Body of pancreas (tissue), 4 donors: ENCODE measurements at places on chromosomes 2 and 18.

GRCh38 chr18:80115035-80115434 lies 6.0 kb downstream of the ADNP2 start:
- no peak overlapping the region for H3K4me3 ChIP-seq
- peaks cover 2% of the 10 kb centered on the region for H3K36me3 ChIP-seq
- H3K4me1 ChIP-seq: peaks cover 22% of the 10 kb centered on the region
- DNase-seq: no peak
- H3K27me3 ChIP-seq: no peaks in the 10 kb centered on the region
- no peak overlapping the region for H3K27ac ChIP-seq

DNA sequence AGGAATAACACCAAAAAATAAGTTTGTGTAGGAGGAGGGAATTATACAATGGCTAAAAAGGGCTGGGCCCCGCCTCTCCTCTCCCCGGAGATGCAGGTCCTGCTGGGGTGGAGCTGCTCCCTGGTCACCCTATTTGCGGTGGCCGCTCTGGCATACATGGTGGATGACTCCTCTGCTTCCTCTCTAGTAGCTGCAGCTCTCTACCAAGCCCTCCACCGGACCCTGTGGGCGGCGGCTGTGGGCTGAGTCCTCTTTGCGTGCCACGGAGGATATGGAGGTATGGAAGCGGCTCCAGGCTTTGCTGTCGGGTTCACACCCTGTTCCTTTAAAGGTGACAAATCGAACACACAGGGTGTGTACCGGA lies 77.1 kb upstream of the SEC11C start:
- no peak overlapping the region for H3K4me3 ChIP-seq
- H3K27ac ChIP-seq: no peak overlapping the region
- DNase-seq: no peak
- no peaks in the 10 kb centered on the region for H3K36me3 ChIP-seq
- no peaks in the 10 kb centered on the region for H3K4me1 ChIP-seq

DNA sequence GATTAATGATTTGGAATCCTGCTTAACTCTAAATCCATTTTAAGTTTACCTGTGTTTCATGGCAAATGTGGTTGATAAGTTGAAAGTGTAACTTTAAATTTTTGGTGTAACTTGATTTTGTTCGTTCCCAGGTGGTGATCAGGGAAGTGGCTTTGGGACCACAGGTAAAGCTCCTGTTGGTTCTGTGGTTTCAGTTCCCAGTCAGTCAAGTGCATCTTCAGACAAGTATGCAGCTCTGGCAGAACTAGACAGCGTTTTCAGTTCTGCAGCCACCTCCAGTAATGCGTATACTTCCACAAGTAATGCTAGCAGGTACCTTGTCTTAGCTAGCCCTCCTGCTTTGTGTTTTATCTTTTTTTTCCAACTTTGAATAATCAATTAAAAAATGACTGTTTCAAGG lies 62.8 kb downstream of the AGFG1 start:
- H3K36me3 ChIP-seq: peaks cover 13% of the 10 kb centered on the region
- DNase-seq: no peak
- no peak overlapping the region for H3K27ac ChIP-seq
- no peak overlapping the region for H3K4me3 ChIP-seq
- no peaks in the 10 kb centered on the region for H3K27me3 ChIP-seq

DNA sequence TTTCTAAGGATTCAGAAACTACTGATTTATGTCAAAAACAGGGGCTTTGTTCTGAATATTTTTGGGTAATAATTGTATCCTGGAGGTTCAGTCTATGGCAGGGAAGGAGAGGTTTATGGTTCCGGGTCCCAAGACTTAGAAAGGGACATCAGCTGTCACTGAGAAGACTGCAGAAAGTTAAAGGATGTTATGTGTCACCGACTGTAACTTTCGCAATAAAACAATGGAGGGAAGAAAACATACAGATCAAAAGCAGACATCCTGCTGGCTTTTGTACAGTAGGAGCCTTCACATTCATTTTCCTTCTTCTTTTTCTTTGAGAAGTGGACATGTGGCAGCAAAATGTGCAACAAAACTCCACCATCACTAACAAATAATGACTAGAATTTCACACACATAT lies 900.7 kb upstream of the SOX11 start:
- no peaks in the 10 kb centered on the region for H3K4me1 ChIP-seq
- H3K27me3 ChIP-seq: no peaks in the 10 kb centered on the region

DNA sequence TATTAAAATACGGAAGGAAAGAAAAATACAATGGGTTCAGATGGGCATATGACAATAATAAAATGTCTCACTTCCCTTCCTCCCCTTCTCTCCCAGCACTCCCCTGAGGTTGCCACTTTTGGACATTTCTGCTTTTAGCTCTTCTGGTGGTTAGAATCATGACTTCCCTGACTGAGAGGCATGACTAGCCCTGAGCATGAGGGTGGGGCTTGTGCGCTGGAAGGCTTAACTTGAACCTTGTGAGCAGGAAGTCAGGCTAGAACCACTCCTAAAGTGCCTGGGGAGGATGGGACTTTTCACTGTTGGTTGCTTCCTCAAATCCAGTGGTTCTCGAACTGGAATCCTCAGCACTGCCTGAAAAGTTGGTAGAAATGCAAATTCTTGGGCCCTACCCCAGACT lies 19.7 kb upstream of the ARHGAP25 start:
- no peaks in the 10 kb centered on the region for H3K36me3 ChIP-seq
- DNase-seq: peak; percentile 76
- no peak overlapping the region for H3K4me3 ChIP-seq
- no peaks in the 10 kb centered on the region for H3K27me3 ChIP-seq
- H3K4me1 ChIP-seq: no peaks in the 10 kb centered on the region
- H3K27ac ChIP-seq: no peak overlapping the region

- H3K36me3 ChIP-seq: no peaks in the 10 kb centered on the region
- H3K4me3 ChIP-seq: no peak overlapping the region
- DNase-seq: no peak
Observed at GRCh38 chr2:22748909-22749308, 636.1 kb upstream of the KLHL29 start.

GRCh38 chr2:44778221-44778654 lies 163.3 kb upstream of the SIX3 start:
- no peaks in the 10 kb centered on the region for H3K4me1 ChIP-seq
- no peak overlapping the region for H3K27ac ChIP-seq
- H3K27me3 ChIP-seq: no peaks in the 10 kb centered on the region
- H3K4me3 ChIP-seq: no peak overlapping the region
- H3K36me3 ChIP-seq: no peaks in the 10 kb centered on the region

GRCh38 chr2:44452069-44452583 lies 90.4 kb downstream of the CAMKMT start:
- H3K27ac ChIP-seq: no peak overlapping the region
- H3K4me3 ChIP-seq: no peak overlapping the region
- H3K4me1 ChIP-seq: peaks cover 30% of the 10 kb centered on the region
- DNase-seq: no peak
